ENCODE measurements at places on chromosomes 13 and 19.

DNA sequence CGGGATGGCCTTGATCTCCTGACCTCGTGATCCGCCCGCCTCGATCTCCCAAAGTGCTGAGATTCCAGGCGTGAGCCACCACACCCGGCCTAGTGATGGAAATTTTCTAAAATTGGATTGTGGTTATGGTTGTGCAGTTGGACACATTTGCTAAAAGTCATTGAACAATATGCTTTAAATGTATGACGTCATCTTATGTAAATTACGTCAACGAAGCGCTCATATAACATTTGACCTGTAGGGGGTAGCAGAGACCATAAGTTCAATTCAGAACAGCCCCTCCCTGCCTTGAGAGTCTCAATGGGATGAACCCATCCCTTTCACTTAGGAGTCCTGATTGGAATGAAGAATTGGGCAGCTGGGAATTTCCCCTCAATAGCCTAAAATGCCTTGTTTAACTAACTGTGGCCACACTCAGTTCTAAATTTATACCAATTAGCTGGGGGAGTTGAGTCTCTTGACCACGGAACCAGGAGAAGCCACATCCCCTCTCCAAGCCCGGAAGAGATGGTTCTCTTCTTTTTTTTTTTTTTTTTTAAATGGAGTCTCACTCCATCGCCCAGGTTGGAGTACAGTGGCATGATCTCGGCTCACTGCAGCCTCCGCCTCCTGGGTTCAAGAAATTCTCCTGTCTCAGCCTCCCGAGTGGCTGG is 15.2 kb upstream of the TLE6 start:
- DNase-seq, result peak; percentile 75

DNA sequence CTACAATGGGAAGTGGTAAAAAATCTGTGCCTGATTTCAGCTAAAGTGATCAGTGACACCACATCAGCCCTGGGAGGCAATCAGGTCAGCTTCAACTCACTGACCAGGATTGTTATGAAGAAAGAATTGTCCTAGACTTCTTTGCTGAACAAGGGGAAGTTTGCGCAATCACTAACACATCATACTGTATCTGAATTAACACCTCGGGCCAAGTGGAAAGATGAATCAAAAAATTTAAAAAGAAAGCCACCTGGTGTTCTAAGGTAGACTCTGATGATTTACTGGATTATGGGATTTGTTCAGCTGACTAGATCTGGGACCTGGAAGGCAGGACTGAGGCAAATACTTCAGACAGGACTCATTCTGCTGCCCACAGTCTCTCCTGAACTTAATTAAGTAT is 161.8 kb downstream of the DIAPH3 start:
- DNase-seq, result no peak

GRCh38 chr19:10190026-10190425 is 4.7 kb downstream of the DNMT1 start:
- DNase-seq, result no peak

GRCh38 chr13:31649766-31650165 is 89.6 kb upstream of the RXFP2 start:
- no peak for DNase-seq

DNA sequence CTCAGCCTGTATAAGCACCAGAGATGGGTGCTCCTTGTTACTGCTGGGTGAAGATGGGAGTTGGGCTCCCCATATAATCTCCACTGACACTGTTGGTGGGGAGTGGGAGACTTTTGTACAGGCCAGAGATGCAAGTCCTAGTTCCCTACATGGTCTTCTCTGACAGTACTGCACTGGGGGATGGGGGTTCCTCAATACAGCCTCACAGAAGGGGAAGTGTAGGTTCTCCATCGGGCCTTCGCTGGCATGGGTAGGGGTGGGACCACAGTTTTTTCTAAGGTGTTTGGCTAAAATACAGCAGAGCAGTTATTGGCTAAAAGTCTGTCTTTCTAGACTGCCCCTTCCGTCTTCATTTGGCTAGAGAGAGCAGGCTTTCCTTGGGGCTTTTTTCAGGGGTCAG is 167.2 kb upstream of the SERP2 start:
- DNase-seq, result no peak

DNA sequence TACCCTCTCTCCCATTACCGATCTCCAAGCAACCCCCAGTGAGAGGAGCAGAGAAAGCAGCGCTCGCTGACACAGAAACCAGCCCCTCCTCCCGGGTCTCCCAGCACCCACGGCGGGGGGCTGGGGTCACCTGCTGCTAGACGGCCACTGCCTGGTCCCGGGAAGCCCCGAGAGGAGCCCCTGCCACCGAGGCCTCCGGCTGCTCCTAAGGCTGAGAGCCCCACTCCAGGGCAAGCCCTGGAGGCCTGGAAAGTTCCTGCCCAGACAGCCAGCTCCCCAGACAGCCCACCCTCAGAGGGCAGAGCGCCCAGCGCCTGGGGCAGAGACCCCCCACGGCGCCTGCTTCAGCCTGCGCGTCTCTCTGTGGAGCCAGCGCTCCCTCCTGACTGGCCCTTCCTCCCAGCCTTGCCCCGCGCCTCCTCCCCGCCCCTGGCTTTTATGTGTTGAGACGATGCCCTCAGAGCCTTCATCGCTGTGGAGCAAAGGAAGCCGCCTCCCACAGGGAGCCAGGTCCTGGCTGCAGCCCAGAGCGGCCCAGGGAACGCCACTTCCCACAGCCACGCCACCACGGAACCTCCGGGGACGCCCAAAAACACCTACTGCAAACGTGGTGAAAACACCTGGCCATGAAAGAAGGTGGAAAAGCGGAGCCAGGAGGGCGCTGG is 51.1 kb downstream of the MLLT1 start:
- no peak for DNase-seq

- DNase-seq, result no peak
These were observed 270.4 kb downstream of the ENOX1 start for GRCh38 chr13:43516401-43516833.

GRCh38 chr19:756236-756635 is 5.3 kb downstream of the MISP start:
- DNase-seq, result peak; percentile 18

DNA sequence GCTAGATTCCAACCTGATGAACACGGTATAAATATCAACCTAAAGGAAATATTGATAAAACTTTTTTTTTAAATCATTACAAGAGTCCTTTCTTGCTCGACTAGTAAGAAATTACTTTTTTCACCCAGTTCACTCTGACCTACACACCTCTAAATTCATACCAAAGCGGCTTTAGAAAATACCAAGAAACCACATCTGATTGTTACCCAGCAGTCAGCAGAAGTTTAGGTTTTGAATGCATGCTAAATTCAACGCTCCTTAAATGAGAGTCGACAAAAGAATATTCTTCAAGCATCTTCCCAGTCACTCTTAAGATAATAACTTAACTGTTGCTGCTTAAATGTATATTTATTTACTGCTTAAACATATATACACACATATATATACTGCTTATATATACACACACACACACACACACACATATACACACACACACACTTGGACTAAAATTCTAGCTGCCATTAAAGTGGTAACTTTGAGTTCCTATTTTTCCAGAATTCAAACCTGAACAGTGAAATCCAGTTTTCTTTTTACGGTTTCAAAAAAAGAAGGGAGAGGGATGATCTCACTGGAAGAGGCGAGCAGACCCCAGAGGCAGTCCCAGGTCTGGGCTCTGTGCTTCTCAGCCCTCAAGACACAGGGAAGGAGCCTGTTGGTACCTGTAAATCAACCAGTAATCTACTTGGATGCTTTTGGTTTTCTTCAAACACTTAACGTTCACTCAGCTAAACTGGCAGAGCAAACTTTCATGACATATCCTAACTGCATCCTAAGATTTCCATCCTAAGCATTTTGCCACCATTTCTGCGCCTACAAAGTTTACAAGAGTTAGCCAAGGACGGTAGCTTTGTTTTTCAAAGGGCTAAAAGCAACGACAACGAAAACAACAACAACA is 1.7 kb downstream of the STK24 start:
- peak; percentile 65 for DNase-seq

GRCh38 chr19:11639245-11639601 is 41.9 kb downstream of the ZNF627 start:
- DNase-seq, result no peak

DNA sequence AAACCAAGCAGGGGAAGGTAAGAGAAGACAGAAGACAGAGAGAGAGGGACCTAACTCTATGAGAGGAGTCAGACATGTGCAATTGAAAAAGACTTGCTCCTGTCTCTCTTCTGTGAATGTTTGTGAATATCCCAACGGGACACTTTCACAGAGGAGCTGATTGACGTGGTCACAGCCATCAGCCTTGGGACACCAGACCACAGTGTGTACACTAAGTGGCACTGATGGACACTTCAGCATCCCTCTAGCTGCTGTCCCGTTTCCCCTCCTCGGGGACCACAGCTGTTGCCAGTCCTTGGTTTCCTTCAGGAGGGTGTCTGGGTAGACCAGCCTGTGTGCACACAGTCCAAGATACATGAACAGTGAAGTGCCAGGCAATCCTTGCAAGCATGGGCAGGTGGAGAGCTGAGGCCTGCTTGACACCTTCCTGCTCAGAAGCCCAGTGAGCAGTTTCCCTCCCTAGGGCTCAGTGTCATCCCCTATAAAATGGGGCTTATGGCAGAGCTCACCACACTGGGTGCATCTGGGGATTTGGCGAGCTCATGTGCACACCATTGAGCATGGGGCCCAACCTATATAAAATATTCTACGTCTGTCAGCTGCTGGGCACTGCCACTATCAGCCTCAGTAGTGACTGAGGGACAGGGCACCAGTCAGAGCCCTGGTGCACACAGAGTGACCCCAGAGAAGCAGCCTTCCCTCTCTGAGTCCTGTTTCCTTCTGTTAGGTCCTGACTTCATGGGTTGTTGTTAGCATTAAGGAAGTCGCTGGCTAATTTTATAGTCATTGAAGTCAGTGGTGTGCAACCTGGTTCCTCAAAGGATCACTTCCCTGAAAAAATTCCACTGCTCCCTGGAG is 4.3 kb upstream of the USF2 start:
- peak; percentile 32 for DNase-seq

DNA sequence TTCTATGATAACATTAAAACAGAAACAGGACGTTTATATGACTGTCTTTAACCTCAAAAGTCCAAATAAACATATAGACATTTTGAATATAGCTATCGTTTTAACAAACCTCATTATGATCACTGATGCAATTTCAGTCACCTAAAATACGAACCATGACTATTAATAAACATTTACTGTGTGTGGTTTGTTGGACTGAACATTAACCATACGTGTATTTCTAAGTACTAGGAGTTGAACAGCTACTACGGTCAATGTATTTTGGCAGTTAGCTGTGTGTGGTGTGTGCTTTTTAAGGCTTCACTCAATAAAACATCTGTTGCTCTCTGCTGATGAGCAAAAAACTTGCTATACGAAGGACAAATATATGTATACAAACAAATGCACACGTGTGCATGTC is 281.4 kb downstream of the ABCC4 start:
- no peak for DNase-seq

GRCh38 chr19:2475018-2475701 is 767 bp upstream of the GADD45B start:
- DNase-seq, result peak; percentile 63

DNA sequence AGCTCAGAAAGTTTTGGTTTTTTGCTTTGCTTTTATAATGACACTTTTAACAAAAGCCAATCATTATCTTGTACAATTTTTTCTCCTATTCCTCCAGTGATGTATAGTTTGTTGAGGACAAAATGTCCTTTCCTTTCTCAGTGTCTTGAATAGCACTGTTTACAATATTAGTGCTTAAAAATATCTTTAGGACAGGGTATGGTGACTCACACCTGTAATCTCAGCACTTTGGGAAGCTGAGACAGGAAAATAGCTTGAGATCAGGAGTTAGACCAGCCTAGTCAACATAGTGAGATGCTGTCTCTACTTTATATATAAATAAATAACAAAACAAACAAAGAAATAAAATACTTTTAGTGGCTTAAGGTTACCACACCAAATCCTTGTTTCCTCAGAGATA is 41.9 kb downstream of the SPRY2 start:
- no peak for DNase-seq

GRCh38 chr19:35889370-35890112 is 10.8 kb downstream of the NFKBID start:
- DNase-seq, result no peak

DNA sequence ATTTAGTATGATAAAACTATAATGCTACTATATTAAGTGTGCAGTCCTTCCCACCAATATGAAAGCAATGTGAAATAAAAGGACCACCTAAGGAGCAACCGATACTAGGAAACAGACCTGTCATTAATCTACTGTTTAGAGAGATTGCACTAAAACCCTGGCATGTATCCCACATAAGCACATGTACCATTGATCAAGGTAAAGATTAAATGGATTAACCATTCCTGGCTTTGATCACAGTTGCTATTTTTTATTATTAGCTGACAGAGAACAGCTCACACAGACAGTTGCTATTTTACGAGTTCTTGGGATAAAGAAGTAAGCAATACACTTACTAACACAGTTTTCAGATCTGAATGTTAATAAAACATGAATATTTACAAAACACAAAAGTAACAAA is 57.7 kb upstream of the ZDHHC20 start:
- no peak for DNase-seq

DNA sequence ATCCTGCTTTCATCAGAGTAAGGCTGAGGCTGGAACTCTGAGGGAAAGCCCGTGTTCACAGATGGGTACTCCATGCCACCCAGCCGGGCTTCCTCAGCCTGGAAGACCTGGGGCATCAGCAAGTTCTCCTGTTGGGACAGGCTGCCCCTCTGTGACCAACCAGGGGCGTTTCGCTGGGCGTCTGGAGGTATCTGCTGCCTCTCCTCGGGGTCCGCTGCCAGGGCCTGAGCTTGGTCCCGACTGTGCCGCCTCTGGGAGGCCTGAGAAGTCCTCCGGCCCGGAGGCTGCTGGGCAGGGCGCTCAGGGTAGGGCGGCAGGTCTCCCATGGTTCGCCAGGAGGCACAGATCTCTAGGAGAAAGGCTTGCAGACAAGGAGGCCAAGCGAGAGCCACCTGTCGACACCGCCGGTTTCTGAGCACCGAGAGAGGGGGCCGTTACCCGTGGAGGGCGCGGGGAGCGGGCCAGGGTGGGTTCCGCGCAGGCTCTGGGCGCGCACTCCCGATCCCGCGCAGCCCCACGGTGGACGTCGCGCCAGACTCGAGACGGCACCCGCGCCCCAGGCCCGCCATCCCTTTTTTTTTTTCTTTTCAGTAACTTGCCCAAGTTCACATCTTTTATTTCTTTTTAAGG is at the start of gene RSPH6A:
Gene RSPH6A (minus strand): TSS at position 458 of the 630 bp plus-strand sequence. CDS start 132 bp downstream, at position 326.
- no peak for DNase-seq
